ENCODE measurements at places on chromosomes 2 and 18.

- DNase-seq, result no peak
Observed at GRCh38 chr18:35661483-35662146, 80.1 kb downstream of the GALNT1 start.

GRCh38 chr2:39851651-39852110 lies 72.6 kb upstream of the THUMPD2 start:
- DNase-seq, result peak; percentile 35

DNA sequence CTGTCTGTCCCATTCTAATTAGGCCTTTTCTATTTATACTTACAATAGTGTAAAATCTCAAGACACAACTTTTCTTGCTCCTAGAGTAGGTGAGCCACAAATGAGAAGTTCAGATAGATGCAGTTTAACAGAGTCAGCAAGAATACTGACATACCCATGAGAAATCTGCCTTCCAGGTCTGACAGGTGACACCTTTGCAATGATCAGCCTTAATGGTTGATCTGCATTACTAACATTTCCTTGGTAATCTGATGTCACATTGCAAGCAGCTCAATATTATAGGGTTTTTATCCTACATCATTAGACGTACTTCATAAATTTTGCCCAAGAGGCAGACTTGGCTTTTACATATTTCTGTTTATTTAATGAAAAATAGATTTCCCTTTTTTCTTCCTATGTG lies 359.3 kb upstream of the VWC2L start:
- no peak for DNase-seq

DNA sequence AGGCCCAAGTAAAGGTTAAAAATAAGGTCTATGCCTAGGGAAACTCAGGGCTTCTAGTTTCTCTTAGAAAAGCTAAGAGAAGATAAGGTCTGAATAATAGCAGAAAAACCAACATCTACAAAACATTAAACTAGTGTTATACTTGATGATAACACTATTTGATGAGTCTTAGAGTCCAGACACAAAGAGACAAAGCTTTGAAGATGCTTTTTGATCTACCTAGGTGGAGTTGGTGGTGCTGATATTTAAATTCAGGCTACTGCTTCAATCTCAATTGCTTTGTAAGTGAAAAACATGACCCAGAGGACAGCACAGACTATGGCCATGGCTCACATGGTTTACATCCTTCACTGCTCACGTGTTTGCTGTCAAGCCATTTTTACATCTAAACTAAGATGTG lies 11.7 kb upstream of the MFF start:
- DNase-seq, result no peak

DNA sequence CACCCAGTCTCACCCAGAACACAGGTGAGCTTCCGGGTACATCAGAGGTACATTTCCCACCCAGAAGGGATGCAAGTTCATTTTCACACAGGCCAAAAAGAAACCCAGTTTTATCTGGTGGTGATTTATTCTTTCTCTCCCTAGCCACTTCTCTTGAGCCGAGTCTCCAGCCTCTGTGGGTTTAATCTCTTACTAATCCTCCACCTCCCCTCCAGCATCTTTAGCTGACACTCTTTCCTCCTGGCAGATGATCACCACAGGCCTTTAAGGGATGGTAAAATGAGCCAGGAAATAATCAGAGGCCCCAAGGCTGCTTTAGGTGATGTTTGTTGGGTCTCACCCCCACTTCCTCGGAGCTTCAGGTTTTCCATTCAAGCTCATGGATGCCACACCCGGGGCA lies 145.7 kb upstream of the DLX2 start:
- DNase-seq, result no peak

DNA sequence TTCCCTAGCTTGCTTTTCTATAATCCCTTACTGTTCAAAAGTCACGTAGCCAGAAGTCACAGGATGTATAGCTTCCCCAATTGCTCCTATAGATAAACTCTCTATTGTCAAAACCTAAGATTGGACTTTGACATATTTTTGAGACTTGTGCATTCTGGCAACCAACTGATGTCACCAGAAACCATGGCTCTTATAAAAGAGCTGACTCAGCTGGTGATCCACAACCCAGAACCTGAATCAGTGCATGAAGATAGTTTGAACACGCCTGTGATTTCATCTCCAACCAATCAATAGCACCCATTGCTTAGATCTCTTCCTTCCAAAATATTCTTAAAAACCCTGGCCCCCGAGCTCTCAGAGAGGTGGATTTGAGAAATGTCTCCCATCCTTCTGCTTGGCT lies 639.9 kb upstream of the PIK3C3 start:
- no peak for DNase-seq

DNA sequence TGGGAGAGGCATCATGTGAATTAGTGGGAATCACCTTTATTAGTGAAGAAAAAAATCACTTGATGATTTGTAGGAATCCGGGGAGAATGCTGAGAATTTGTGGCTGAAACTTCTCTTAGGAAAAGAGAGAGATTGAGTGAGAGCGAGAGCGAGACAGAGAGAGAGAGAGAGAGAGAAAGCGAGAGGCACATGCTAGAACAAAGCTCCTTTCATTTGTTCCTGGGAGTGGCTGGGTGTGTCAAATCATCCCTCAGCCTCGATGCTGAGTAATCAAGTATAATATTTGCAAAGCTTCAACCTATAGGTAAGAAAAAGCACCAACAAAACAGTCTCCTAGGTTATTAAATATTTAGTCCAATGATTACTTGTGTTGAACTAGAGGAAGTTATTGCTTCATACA lies 4.4 kb upstream of the SERPINB5 start:
- no peak for DNase-seq

GRCh38 chr2:218294430-218295022 lies 2.2 kb upstream of the TMBIM1 start:
- no peak for DNase-seq

DNA sequence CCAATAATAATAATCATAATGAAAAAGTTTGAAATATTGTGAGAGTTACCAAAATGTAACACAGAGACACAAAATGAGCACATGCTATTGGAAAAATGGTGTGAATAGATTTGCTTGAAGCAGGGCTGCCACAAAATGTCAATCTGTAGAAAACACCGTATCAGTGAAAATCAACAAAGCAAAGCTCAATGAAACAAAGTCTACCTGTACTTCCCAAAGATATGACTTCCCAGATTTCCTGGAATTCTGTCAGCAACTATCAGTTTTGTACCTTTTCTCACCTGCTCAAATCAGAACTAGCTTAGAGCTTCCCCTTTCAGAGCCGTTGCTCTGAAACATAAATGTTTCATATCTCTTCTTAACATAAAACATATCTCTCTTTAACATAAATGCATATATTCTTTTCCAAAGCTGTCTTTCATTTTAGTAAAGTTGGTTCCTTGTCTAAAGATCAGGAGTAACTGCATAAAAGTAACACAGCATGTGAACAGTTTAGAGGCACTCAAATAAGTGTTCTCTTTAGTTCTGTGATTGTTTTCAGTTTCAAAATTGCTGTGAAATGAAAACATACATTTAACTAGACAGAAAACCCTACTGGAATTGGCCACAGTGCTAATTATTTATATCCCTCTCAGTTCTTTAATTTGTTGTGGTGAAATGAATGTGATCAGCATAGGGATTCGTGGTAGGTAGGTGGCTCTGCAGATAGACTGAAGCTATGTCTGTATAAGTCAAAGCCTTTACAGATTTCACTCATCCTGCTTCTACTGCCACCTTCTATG lies 262.5 kb downstream of the KCNJ3 start:
- no peak for DNase-seq

GRCh38 chr18:51275712-51276476 lies 78.4 kb upstream of the MEX3C start:
- no peak for DNase-seq
